Endothelial cell (in vitro differentiated cells): ENCODE measurements at places on chromosomes 16 and 17.
A peak's percentile ranks its signal among the peaks of the same experiment; 100 is the strongest.

- DNase-seq: no peak
Measured at GRCh38 chr16:78606545-78606944, 507.1 kb downstream of the WWOX start.

GRCh38 chr17:30378241-30378824 is 394 bp upstream of the CPD start:
- DNase-seq: peak; percentile 28

GRCh38 chr16:6547131-6547530 is 785.5 kb upstream of the RBFOX1 start:
- DNase-seq: no peak

GRCh38 chr17:80585890-80586845 is 41.5 kb downstream of the RPTOR start:
- DNase-seq: no peak

- DNase-seq: no peak
Measured at GRCh38 chr17:16471295-16471694, 20.7 kb downstream of the LRRC75A start.

GRCh38 chr16:27103954-27104353 is 37.2 kb downstream of the C16orf82 start:
- no peak for DNase-seq

GRCh38 chr16:1984347-1985225 is 593 bp downstream of the GFER start:
- no peak for DNase-seq
